ENCODE measurements at places on chromosomes 16 and 17.

- DNase-seq = no peak
Measured at GRCh38 chr17:35448899-35449227, 297 bp upstream of the SLFN13 start.

GRCh38 chr16:51876934-51877333 is 670.0 kb downstream of the TOX3 start:
- no peak for DNase-seq

DNA sequence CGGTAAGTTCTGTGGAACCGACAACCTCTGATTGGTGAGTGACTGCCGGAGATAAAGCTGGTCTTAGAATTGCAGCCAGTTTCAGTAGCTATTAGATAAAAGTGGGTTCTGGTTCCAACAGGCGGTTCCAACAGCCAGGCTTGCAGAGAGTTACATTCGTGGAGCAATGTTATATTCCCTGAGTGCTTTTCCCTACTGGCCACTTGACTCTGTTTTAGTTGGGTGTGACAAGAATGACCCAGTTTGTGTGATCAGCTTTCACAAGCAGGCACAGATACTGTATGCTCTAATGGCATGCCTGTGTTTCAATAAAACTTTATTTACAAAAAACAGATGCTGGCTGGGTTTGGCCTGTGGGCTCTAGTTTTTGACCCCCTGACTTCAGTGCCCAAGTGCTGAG is 196.6 kb downstream of the SNX29 start:
- DNase-seq = no peak

DNA sequence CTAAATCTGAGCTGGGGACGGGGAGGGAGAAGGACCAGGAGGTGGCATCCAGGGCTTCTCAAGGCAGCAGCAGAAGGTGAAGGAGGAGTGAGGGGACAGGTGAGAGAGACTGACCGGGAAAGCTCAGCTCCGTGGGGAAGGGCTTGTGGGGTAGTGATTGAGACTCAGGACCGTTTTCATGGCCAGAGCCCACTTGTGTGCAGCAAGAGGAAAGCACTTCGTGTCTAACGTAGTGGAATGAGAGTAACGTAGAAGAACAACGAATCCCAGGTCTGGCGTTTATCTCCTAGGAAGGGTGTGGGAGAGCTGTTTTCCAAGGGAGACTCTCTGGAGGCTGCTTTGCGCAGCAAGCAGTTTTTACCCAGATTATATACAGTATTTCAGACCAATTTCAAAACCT is 1.3 kb upstream of the CDH3 start:
- DNase-seq = no peak

- no peak for DNase-seq
Measured at GRCh38 chr16:67932462-67932840, 789 bp upstream of the CTRL start.

GRCh38 chr16:66440970-66441369 is 13.9 kb downstream of the BEAN1 start:
- DNase-seq = no peak

DNA sequence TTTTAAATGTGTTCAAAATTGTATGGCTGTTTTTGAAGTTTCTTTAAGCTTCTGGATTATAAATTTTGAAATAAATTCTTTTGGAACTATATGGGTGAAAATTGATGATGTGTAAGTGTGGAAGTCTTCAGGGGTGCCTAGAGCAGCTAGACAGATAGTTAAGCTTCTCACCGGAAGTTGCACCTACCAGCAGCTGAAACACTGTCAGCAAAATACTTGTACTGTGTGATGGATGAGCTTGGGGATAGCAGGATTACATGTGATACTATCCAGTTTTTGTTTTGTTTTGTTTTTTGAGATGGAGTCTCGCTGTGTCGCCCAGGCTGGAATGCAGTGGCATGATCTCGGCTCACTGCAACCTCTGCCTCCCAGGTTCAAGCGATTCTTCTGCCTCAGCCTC is 19.7 kb downstream of the RBL2 start:
- DNase-seq = no peak

DNA sequence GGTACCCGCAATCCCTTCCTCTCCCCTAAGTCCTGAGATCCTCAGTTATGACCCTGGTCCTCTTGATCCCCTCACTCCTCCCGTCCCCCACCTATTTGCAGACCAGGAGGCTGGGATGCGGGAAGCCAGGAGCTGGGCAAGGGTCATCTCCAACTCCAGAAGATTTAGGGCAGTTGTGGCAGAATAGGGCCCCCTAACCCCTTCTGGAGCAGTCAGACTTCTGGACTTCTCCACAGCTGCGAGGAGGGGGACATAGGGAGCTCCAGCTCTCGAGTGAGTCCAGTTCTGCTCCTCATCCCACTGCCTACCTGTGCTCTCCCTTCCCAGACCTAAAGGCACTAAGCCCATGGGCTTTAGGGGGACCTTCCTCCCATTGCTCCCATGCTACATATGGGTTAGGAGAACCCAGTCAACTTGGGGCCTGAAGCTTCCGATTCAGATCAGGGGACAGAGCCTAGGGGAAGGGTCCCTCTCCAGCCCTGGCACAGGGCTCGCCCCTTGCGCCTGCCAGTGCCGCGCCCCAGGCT is 1.3 kb downstream of the WNK4 start:
- no peak for DNase-seq

DNA sequence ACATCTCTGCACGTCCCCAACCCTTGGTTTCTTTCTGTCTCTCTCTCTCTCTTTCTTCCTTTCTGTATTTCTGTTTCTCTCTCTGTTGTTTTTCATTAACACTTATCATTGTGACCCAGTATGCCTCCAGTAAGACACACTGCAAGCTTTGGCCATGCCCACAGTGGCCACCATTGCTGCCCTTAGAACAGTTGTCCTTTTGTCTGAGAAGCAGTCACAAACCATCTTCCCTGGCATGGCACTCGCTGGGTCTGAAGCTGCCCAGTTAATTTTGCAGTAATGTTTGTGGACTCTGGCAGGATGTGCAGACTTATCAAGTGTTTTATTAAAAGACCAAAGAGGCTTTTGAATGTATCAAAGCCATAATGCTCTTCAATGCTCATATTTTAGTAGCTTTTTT is 146.9 kb downstream of the MSI2 start:
- no peak for DNase-seq

- DNase-seq = peak; percentile 75
Measured at GRCh38 chr17:63246344-63246743, 199.8 kb downstream of the CYB561 start.

DNA sequence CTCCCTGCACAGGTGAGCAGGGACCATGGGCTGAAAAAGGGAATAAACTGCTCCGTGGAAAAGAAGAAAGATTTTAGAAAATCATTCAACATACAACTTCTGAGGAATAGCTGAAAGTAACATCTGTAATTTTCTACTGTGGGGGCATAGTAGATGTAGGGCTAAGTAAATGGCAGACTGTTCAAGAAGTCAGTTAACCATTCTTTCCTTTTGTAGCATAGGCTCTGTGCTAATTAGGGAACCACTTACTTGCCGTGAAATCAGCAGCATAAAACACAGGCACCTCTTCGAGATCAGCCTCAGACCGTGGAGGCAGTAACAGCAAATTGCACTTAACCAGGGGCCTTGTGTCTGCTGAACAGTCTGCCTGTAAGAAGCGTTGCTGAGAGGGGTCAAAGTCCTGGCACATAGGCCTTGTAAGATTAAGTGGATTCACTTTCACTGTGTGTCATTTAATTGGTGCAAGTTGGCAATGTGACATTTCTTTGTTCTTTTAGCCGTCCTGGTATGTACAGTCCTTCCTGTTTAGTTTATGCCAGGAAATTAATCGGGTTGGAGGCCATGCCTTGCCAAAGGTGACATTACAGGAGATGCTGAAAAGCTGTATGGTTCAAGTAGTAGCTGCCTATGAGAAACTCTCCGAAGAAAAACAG is 10.4 kb downstream of the COG1 start:
- DNase-seq = no peak

DNA sequence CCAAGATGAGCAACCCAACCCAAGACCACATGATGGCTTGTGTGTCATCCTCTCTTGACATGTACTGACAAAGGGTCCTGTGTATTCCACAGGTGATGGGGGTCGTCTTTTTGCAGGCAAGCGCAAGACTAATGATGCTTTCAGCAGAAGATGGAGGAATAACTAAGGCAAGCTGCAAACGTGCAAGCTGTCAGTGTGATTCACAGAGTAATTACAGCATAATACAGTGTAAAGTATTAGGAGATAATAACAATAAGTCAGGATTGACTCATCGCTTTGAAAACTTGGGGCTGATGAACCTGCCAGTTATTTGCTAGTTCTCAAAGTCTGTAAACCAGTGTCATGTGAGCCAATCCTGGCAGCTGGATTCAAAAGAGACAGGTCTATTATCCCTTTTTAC is 41.6 kb upstream of the ASIC2 start:
- no peak for DNase-seq

DNA sequence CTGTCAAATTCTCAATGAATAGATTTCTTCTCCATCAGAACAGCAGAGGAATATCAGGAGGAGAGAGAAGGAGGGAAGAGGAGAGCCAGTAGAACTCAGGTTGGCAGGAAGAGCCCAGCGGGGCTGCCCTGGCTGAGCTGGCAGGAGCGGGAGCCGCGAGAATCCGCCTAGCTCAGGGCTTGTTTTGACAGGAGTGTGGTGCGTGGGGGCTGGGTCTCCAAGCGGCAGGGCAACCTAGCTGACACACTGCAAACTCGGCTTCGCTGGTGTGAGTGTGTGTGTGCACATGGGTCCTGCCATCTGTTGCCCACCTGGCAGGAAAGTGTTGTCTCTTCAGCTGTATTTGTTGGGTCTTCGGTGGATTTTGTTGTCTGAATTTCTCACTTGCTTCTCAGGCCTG is 27.9 kb upstream of the BCAR1 start:
- no peak for DNase-seq

DNA sequence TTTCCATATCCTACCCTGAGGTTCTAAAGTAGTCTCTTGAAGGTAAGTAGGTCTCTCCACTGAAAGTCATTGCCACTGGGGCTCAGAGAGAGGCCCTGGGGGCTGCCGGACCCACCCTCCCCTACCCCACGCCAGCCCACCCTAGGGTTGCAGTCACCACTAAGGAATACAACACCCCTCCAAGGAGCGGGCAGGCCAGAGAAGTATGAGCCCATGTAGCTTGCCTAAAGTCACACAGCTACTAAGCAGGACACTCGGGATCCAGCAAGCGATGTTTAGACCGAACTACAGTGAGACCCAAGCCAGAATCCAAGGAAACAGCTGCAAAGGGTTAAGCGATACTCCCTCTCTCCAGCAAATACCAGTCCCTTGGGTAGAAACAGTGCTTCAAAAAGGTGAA is 27.0 kb downstream of the C16orf78 start:
- DNase-seq = no peak

DNA sequence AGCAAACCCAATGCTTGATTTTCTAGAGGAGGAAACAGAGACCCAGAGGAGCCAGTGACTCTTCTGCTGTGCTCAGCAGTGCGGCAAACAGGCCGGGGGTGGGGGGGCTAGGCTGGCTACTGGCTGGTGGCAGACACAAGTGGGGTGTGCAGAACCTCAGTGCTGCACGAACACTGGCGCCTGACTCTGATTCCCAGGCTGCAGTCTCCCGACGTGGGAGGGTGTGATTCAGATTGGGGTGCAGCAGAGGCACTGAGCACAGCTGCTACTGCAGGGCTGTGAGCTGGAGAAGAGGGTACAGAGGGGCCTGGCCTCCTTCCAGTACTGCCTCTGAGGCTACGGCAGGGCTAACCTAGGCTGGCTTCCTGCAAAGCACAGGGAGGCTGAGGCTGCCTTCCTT is 8.1 kb downstream of the RPL19 start:
- no peak for DNase-seq

DNA sequence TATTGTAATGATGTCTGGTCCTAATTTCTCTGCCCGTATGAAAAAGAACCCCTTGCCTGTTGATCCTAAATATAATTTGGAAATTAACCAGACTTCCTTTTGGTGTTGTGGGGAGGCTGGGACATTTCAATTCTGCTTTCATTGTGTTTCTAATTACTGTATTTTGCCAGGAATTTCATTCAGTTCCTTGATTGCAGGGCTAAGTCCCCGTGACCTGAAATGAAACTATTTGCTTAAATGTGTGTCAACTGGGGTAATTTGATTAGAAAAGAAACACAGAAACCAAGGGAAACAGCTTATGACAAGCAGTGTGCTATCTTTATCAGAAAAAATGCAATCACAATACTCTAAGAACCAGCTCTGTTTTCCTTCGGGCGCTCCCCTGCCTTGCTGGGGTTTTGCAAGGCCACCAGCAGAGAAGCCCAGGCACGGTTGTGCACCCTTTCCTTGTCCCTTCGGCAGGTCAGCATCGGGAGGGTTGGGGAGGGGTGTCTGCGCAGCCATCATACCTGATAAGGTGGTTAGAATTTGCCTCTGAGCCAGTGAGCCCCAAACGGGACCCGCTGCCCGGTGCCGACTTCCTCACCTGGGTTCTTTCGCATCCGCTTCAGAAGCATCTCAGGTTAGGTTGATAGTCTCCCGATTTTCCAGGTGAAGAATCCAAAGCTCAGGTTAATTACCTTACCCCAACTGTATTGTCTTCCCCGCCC is 19.4 kb downstream of the KLHL36 start:
- DNase-seq = no peak

GRCh38 chr16:87311387-87311786 is 5.8 kb downstream of the C16orf95 start:
- no peak for DNase-seq

- DNase-seq = no peak
Measured at GRCh38 chr17:75889454-75889853, 7.3 kb downstream of the TRIM65 start.
